ENCODE measurements at places on chromosomes 5 and 9.

DNA sequence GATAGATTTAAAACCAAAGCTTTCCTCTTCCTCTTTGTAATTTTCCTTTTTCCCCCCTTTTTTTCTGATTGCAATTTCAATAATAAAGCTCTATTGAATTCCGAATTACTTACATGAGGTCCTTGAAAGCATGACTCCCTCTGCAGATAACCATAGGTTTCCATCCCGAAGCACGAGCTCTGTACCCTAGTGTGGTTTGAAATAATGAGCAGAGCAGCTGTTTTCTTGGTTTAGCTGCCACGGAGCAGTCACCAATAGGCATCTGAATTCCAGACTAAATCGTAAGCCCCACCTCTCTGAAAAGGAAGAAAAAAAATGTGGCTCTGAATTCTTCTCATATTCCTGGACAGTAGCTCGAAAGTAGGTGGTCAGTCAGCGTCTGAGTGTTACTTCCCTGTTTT, 18.5 kb upstream of the GNE start:
- no peak for DNase-seq

- no peak for DNase-seq
Observed at GRCh38 chr5:11491404-11492075, 412.7 kb downstream of the CTNND2 start.

DNA sequence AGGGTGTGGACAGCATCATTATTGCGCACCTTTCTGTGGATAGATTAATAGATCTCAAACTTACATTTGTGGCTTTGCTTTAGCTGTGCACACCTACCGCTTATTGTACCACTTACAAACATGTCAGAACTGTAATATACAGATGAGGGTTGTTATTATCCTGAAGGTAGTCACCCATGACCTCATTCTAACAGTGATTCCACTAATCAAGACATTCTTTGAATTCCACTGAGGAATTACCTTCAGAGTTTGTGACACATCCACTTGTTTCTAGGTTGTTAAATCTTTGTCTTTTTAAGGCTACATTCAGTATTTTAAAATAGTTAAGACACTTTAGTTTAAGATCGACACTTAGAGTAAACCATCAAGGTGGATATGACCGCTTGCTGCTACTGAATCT, 7.8 kb downstream of the KCNV2 start:
- no peak for DNase-seq

GRCh38 chr5:74040065-74040551, 414.1 kb downstream of the ARHGEF28 start:
- DNase-seq, result no peak

DNA sequence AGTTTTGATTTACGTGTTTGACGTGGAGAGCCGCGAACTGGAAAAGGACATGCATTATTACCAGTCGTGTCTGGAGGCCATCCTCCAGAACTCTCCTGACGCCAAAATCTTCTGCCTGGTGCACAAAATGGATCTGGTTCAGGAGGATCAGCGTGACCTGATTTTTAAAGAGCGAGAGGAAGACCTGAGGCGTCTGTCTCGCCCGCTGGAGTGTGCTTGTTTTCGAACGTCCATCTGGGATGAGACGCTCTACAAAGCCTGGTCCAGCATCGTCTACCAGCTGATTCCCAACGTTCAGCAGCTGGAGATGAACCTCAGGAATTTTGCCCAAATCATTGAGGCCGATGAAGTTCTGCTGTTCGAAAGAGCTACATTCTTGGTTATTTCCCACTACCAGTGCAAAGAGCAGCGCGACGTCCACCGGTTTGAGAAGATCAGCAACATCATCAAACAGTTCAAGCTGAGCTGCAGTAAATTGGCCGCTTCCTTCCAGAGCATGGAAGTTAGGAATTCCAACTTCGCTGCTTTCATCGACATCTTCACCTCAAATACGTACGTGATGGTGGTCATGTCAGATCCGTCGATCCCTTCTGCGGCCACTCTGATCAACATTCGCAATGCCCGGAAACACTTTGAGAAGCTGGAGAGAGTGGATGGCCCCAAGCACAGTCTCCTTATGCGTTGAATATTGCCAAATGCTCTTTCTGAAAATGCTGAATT, 850 bp downstream of the RRAGA start:
- DNase-seq, result no peak

DNA sequence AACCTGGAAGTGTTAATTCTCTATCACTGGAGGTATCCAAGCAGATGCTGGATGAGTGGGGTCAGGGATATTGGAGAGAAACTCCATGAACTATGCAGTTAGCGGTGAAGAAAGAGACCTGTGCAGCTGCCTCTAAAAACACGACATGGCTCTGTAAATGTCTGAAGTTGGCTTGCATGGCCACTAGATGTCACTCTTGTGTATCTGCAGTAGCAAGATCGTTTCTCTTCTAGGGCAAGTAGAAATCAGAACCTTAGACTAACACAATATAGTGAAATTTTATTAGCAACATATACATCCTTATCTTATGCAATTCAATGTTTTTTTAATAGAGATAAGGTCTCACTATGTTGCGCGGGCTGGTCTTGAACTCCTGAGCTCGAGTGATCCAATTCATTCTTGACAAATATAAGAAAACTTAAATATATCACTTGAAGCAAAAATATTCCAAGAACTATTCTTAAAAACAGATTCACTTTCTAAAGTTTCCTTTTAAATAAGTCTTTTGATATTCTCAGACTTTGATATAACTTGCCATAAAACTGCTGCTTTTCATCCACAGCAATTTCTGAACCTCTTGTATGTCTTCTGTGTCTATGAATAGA, 2.9 kb downstream of the OR2S2 start:
- DNase-seq, result peak; percentile 55

DNA sequence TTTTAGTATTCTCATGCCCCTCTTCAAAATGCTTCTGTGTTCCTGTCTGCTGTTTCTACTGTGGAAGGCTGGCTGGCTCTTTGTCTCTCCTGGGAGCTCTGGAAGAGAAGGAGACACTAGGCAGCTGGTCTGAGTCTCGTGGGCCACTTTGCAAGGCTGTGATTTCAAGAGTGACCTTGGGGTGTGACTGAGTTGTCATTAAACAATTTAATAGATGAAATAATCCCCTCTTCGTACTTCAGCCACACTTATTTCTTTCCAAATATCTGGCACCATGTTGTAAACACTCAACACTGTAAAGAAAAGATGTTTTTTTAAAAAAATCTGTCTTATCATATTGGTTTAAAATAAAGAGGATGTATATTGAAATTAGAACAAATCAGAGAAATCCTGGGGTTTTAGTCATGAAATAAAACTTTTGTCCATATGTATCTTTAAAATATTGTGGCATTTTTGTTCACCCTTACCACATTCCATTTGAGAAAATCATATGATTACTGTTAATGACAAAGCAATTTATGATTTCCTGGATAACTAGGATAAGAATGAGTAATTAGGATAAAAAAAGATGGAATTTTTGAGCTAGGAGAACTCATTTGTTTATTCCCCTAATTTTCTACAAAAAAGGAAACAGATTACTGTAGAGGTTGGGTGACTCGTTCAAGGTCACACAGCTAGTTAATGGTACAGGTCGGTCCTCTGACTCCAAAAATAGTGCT, 200.8 kb downstream of the MAT2B start:
- no peak for DNase-seq

- DNase-seq, result no peak
Observed at GRCh38 chr5:143222287-143223231, 180.9 kb downstream of the NR3C1 start.

- DNase-seq, result no peak
Observed at GRCh38 chr5:144209361-144209760, 38.7 kb downstream of the KCTD16 start.

GRCh38 chr9:127437497-127438264, 13.5 kb downstream of the ZNF79 start:
- DNase-seq, result no peak

GRCh38 chr5:149452665-149453617, 73.8 kb upstream of the IL17B start:
- DNase-seq, result no peak

DNA sequence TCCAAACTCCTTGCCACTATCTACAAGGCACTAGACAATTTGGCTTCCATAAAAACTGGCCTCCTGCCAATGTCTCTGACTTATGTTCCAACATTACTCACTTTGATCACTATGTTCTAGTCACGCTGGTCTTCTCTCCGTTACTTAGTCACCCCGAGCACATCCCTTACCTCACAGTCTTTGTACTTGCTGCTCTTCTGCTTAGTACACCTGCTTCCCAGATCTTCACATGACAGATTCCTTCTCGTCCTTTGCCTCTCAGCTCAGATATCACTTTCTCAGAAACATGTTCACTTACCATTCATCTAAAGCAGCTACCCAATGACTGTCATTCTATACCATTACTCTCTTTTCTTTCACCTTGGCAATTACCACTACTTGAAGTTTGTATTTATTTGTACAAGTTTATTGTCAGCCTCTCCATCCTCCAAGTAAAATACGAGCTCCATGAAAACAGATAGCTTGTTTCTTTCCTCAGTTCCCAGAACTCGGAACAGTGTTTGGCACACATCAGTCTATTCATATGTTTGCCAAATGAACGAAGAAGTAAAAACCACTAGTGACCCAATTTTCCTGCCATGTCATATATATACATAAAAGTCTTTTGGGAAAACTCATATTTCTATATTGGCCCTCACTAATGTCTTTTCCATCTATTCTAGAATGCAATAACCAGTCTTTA, 5.9 kb upstream of the SLC22A5 start:
- no peak for DNase-seq

DNA sequence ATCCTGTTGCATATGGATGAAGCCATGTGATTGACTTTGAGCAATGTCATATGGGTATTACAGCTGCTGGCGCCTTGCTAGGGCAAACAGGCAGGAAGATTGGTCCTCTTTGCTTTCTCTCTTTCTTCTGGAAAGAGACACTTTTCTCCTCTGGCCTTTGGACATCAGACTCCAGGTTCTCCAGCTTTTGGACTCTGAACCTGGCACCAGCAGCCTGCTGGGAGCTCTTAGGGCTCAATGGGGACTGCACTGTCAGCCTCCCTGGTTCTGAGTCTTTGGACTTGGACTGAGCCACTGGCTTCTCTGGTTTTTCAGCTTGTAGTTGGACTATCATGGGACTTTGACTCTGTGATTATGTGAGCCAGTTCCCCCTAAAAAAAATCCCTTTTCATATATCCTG, 34.8 kb upstream of the TENT4A start:
- no peak for DNase-seq

DNA sequence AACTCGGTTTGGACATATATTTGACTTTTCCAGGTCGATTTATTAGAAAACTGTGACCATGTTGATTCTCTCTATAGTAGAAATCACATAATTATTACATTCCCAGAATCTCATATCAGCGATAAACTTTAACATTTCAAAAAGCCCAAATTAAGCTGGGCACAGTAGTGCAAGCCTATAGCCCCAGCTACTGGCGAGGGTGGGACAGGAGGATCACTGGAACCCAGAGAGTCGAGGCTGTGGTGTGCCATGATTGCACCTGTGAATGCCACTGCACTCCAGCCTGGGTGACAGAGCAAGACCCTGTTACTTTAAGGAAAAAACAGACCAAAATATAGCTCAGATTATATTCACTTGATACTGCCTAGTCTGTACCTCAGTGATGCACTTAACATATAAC, 128.9 kb downstream of the CPLANE1 start:
- DNase-seq, result no peak

GRCh38 chr9:137445930-137446431, 4.8 kb upstream of the ENTPD8 start:
- DNase-seq, result no peak

GRCh38 chr5:10862085-10862484, 101.1 kb upstream of the DAP start:
- no peak for DNase-seq

DNA sequence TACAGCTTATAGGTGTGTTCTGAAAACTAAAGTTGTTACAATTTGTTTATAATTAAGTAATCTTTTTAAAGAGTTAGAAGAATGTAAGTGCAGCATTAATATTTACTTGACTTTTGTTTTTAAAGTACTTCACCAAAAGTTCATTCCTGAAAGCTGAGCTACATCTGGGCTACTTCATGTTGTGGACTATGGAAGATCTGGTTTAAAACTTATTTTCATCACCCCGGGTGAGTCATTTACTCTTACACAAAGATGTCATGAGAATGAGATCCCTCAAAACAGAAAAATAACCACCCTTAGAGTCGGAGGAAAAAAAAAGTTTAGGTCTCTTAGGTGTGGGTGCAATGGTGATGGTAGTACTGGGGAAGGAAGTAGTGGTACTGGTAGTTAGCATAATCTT, 5.1 kb downstream of the POU5F2 start:
- DNase-seq, result no peak

DNA sequence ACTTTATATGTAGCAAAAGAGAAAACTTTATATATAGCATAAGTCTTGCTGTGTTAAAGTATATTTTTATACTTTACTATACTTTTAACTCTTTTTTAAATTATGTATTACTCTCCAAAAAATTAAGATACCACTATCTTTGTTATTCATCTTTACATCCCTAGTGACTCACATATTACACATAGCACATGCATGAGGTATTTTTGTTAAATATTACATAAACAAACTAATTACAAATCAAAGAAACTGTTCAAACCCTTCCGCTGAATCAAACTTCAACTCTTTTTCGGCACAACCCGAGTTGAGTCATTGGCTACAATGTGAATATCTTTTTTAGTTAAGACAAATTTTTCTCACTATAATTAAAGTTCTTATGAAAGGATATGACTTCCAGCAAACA, 32.1 kb downstream of the NADK2 start:
- DNase-seq, result no peak

DNA sequence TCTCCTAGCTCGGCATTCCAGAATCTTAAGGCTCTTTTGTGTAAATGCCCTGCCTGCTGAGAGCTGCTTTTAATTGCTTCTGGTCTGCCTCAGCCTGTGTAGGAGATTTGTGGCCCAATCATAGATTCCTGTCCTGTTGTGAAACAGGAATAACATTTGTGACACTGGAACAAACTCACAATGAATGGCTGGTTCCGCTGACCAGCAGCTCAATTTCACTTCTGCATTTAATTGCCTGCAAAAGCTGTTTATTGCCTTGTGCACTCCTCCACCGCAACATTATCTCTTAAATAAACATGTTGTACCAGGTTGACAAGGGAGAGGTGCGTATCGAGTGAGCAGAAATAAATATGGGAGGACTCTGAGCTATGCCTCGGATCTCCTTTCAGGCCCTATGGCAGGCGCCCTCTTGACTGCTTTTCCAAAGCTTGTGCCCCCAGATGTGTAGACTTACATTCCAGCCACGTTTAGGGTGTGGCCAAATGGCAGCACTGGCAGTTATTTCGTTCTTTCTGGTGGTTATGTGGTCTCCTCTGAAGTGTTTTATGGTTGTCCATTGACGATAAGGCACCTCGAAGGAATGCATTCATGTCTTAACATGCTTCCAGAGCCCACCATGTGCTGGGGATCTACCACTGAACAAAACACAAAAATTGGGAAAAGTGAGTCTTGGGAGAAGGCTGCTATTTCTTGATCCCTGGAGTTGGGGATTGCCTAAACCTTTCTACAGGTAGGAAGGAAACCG, 58.1 kb downstream of the DMRT1 start:
- DNase-seq, result peak; percentile 40

GRCh38 chr9:117926031-117926658, 221.9 kb downstream of the TLR4 start:
- DNase-seq, result no peak

All from right renal pelvis (tissue), 4 donors.